ENCODE measurements at places on chromosomes 16 and 17.

- no peak for DNase-seq
Observed at GRCh38 chr16:74896389-74897370, 88.2 kb downstream of the WDR59 start.

DNA sequence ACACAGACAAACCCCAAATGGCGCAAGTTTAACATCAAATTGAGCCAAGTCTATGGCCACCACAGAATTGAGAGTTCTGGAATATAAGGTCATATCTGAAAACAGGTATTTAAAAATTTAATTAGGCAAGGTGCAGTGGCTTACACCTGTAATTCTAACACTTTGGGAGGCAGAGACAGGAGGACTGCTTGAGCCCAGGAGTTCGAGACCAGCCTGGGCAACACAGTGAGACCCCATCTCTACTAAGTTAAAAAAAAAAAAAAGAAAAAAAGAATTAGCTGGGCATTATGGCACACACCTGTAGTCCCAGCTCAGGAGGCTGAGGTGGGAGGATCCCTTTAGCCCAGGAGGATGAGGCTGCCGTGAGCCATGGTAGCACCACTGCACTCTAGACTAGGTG lies 19.1 kb downstream of the NFE2L1 start:
- DNase-seq = no peak

GRCh38 chr16:57532266-57532625 lies 4.1 kb downstream of the CCDC102A start:
- DNase-seq = no peak

GRCh38 chr17:61431594-61432311 lies 20.5 kb upstream of the TBX4 start:
- no peak for DNase-seq

DNA sequence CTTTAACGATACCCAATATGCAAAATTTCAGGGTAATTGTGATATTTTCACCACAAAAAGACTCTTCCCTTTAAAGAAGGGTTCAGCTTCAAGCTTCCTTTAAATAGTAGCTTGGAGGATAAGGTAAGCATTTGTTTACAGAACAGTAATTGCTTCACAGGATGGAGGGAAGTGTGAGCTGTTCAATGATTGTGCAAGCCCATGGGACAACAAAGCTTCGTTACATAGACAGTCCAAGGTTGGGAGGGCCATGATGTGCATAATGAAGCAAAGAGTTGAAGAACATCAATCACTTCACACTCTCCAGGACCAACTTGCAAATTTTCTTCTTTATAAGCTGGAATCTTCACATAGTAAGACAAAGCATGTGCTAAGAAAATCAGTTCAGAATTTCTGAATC lies 145.0 kb upstream of the ASIC2 start:
- no peak for DNase-seq

GRCh38 chr17:50100921-50101345 lies 5.8 kb downstream of the PDK2 start:
- DNase-seq = no peak

DNA sequence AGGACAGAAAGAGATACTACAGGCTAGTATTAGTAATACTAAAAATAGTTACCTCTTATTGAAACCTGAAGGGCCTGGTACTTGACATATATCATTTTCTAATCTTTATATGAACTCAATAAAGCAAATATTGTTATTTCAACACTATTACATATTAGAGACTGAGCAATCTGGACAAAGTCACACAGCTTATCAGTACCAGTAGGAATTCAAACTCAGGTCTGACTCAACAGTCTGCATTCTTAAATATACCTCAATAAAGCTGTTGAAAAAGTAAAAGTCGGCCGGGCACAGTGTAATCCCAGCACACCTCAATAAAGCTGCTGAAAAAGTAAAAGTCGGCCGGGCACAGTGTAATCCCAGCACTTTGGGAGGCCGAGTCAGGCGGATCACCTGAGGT lies 67.4 kb downstream of the KANSL1 start:
- no peak for DNase-seq

DNA sequence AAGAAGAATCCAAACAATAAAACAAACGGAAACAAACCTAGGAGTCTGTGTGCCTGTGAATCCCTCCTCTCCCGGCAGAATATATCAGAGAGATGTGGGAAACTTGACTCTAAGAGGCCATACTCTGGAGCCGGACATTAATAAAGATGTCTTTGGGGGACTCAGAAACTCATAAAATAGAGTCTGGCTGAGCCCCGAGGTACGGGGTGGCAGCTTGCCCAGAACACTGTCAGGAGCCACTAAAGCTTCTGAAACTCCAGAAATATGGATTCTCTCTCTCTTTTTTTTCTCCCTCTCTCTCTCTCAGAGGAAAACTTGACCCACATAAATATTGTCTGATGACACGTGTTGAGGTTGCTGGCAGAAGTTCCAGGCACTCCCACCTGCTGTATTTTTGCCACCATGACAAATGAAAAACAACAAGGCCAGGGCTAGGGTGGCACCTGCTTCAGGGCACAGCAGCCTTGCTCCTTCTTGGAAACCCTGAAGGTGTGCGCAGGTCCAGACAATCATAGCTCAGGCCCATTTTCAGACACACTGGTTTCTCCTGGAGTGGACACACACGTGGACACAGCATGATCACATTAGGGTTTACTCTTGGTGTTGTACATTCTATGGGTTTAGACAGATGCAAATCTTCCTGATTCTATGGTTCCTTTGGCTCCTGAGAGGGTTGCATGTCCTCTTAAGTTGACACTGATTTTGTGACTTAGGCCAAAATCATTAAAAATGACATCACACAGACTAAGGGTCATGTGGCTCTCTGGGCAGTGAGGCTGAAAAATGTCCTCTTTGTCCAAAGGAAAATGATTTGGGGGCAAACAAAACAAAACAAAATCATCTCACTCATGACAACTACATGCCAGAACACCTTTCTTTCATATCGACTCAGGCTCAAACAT lies 282.6 kb upstream of the IRX3 start:
- DNase-seq = no peak

DNA sequence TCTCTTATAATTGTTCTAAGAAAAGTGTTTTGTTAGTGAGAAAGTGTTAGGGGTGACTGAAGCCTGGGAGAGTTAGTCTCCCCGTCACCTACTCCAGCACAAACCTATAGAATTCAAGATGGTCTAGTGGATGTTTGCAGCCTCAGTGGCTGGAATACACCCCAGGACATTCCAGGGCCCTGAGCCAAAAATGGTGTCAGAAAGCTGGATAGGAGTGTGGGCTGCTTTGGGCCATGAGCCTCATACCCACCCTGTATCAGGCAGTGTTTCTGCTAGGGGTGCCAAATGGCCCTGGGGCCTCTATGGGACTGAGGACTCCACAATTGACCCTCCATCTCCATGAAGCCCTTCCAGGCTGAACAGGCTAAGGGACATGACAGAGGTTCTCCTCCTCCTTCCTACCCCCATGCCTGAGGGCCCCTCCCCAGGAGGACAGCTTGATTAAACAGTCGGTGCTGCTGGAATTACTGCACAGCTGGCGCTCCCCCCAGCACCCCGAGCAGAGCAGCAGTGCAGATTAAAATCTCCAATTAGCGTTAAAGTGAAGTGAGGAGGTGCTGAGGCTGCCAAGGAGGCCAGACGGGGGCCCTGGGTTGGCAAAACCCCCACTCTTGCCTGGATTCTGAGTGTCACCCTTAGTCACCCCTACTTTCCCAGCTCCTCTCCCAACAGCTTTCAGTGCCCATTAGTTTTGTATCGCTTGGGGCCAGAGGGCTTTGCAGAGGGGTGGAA lies 59.1 kb downstream of the NEUROD2 start:
- DNase-seq = no peak

DNA sequence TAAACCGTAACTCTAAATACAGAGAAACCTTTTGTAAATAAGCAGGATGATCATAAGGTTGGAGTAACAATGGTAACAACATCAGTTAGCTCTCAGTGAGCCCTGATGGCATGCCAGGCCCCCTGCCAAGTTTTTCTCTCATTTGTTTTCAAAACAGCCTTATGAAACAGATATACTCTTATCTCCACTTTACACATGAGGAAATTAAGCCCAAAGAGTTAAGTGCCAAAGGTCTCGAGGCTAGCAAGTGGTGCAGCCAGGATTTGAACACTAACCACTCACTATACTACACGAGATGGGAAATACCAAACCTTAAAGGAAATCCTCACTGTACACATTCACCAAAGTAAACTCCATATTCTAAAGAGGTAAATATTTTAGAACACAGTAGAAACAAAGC lies 15.0 kb downstream of the USP31 start:
- DNase-seq = peak; percentile 39

DNA sequence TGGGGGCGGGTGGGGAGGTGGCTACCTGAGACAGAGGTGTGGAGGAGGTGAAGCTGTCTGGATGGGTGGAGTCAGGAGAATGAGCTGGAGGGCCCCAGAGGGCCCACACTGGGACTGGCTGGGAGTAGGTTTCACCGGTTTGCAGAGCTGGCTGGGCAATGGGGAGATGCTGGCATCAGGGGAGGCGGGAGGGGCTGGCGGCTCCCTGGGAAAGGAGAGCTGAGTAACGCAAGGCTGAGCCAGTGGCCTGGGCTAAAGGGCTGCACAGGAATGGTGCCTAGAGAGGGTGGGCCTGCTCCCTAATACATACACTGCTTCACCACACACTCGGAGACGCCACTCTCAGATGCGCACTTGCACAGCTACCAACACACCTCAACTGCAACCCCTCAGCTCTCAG lies 12.4 kb downstream of the P3H4 start:
- no peak for DNase-seq

DNA sequence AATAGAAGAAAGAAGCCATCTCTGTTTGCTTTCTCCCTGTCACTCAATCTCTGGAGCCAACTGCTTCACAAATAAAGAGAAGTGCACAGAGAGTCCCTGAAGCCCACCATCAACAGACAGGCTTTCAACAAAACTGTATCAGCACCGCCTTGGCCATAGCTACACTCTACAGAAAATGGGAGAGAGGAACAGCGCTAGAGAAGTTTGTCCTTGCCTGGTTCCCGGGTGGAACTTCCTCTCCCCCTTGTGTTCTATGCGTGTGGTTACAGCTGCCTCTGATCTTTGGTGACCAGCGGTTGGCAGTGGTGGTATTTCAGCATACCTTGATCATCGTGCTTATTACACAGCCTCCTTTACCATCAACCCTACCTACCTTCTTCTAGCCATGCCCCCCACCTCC lies 91.4 kb upstream of the CCL2 start:
- peak; percentile 11 for DNase-seq

DNA sequence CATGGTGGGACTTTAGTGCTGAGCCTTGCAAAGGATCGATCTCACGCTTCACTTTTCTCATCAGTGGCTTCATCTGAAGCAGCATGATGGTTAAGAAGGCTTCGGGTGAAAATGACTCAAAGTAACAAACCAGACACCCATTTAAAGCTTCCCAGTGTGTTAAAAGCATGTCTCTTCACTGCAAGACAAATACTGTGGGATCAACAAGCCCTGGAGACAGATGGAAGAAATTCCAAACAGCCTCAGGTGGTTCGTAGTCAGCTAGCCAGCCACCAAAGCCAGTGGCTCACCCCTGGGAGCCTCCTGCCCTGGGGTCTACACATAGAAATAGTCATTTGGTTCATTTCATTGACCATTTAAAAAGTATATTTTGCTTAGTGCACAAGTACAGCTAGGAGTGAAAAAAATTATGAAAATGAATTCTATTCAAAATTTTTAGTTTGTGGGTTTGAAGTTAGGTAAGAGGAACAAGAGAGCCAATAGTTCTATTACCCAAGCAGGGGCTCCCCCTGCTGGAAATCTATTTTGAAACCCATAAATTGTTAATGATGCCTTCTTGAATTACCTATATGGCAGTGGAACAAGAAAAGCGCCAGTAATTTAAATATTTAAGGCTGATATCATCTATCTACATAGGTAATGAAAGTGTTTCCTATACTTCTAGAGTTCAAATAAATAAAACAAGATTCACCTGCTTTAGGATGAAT lies 51.6 kb downstream of the PMP22 start:
- no peak for DNase-seq

GRCh38 chr16:22161999-22162655 lies at the start of gene SDR42E2:
SDR42E2 (plus strand) TSS chr16:22162506; CDS start chr16:22165583, 3,077 bp downstream.
- peak; percentile 18 for DNase-seq

DNA sequence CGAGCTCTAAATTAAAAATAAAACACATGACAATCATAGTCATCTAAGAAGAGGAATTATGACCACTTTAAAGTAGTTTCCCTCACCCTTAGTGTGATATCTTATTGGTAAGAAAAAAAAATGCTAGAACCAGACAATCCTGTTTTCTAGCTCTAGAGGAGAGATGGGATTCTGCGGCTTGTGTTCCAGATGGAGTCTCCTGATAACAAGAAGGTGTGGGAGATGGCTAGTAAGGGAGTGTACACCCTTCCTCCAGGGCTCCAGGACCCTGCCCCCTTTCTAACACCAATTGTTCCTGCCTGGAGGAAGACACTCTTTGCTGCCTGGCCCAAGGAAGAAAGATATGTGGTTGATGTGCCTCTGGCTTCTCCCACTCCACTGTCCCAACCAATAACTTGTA lies 68.8 kb upstream of the FBXO47 start:
- DNase-seq = no peak

- DNase-seq = no peak
Observed at GRCh38 chr17:73984941-73985340, 218.5 kb upstream of the RPL38 start.

GRCh38 chr17:47802341-47803022 lies 19.1 kb downstream of the OSBPL7 start:
- DNase-seq = peak; percentile 69

GRCh38 chr17:38798614-38799500 lies 499 bp downstream of the PIP4K2B start:
- peak; percentile 51 for DNase-seq

DNA sequence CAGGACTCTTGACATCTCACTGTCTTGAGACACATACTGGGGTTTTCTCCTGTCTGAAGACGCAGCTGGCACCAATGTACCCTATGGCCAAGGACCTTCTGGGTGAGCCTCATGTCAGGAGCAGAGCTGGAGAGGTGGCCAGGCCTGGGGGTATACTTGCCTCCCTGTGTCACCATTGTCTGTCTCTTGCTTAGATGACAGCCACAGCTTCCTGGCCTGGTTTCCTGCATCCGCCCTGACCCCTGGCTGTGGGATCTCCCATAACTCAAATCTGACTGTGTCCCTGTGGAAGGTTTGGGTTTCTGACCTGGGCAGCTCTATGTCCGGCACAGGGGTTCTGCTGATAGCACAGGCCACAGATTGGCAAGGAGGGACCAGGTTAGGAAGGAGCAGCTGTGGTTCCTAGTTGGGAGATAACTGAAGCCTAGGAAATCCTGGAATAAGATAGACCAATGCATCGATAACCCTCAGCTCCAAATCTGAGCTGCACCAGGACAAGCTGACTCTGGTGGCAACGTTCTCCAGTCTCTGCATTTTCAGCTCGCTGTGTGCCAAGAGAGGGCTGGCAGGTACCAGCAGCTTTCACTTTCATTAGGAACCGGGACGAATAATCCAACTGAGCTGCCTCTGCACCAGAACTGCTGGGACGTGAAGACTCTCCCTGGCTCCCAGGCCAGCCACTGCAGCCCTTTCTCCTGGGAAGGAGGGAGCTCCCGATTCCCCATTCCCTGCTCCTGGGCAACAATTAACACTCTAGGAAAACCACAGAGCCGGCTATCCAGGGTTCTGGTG lies 5.0 kb downstream of the DEXI start:
- DNase-seq = no peak

DNA sequence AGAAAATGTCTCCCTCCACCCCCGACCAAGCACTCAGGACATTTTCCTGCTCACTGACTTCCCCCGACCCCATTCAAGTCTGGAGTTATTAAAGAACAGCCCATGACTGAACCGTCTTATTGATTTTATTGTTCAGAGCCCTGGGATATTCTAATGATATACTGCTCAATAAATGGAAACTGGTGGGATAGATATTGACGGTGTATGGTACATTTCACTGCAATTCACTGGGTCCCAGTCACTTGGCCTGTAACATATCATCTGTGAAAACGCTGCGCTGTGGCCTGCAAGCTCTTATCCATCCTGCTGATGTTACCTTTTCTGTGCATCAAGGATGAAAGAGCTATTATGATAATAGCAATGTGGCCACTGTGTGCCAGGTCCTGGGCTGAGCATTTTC lies 258.2 kb downstream of the XYLT1 start:
- DNase-seq = no peak

All from NCI-H345 (cell line).